Hippocampal formation (tissue), 2 donors: ENCODE measurements at places on chromosomes 1 and 21.

GRCh38 chr21:35932232-35932911, 128.0 kb downstream of the SETD4 start:
- DNase-seq = no peak

DNA sequence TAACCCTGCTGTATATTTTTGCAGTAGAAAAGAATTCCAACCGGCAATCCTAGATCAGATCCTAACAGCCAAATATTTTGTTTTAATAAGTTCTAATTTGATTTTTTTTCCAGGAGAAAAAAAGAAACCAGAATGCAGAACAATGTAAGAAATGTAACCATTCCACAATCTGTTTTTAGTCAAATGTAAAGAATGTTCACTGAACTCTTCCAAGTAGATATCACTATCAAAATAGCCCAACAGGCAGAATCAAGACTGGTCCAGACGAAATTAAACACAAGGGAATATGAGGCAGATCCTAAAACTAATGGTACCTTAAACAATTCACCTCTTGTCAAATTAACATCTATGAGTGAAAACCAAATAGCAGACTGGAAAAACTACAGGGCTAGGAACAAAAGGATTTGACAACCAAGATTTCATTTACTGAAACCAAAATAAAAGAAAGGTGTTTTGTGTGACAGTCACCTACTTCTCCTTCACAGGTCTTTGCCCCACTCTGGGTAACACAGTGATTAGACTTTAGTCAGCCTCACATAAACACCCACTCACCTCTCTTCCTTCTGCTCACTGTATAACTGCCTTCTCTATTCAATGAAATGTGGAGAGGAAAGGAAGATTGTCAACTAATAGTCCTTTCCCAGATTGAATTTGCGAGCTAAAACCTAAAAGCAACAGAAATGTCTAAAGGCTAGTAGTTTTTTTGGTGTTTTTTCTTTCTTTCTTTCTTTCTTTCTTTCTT, 137.9 kb downstream of the FAF1 start:
- no peak for DNase-seq

DNA sequence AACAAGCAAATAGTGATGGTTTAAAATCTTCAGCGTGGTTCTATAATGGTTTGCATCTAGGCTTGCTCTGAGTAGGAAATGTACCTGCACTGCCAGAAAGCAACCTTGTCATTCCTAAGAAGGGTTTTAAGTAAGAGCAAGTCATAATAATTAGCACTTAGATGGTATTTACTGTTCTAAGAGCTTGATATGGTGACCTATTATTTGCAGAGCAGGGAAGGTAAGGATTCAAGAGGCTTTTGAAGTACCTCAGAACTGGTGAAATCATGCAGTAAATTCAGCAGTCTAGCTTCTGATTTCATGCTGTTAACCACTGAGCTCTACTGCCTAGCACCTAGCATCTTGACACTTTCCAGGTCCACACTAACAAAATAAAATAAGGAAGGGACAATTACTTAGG, 23.7 kb downstream of the ATP1A1 start:
- no peak for DNase-seq

DNA sequence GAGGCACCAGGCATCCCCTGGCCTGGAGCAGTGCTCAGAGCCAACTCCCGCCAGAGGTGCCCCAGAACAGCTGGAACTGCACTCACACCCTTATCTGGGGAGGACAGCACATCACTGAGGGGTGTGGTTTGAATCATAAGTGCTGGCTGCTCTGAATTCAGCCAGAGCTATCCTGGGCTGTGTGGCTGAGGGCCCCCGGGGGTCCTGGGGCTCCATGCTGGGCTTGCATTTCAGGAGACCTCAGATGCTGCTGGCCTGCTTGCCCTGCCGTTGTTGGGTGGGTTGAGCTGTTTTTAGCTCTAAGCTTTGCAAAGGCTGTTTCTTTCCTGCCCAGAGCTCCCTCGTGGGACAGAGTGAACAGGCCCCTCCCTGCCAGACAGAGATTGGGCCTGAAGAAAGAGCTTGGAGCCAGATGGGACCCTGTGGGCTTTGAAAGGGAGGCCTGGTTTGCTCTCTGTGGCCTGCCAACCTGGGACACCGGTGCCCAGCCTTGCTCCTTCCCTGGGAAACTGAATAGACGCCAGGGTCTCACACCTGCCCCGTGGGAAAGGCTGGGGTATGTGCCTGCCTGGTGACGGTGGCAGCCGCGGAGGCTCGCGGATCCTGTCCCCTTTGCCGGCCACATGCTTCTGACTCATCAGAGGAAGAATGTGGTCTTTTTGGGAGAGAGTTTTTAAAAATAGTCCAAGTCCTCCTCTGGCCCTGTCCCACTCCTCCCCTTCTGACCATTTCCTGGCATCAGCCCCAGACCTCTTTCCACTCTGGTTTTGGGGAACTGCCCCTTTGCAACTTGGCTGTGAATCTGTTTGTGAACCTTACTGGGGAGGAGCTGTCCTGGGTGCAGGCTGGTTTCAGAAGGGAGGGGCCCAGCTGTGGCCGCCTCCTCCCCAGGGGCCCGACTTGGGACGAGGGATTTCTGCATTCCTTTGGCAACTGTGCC, 30.0 kb downstream of the ARHGEF10L start:
- DNase-seq = peak; percentile 67

DNA sequence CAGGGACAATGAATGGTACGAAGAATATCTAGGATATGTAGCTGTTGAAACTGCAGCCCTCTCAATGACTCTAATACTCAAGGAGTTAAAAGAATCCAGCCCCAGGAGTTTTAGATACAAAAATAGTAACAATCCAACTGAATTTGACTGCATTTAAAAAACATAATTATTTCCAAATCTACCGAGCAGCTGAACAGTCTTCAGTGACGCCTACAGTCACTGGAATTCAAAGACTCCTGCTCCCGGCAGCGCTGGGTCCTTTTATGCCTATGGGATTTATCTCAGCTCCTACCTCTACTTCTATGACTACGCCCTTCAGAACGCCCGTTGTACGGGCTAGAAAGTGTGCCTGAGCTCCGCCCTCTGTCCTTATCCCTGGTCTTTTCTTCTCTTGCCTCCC, 55.7 kb downstream of the WARS2 start:
- DNase-seq = no peak

GRCh38 chr1:98296681-98297080, 364.8 kb upstream of the SNX7 start:
- DNase-seq = no peak

DNA sequence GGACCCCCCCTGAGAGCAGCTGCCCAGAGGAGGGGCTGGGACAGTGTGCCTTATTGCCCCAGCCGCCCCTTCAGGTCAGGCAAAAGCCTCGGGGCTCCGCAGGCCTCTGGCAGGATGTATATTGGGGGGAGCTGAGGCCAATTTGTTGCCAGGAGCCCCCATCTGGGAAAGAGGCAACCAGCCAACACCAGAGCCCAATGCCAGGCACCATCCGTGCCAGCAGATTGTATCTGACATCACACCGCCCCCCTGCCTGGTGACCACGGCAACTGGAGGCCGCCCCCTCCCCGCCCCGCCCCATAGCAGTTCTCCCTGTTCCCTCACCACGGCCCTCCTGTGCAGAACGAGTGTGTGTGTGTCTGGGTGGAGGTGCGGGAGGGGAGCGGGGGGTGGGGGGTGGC, 3.6 kb upstream of the PLEKHG5 start:
- DNase-seq = no peak

DNA sequence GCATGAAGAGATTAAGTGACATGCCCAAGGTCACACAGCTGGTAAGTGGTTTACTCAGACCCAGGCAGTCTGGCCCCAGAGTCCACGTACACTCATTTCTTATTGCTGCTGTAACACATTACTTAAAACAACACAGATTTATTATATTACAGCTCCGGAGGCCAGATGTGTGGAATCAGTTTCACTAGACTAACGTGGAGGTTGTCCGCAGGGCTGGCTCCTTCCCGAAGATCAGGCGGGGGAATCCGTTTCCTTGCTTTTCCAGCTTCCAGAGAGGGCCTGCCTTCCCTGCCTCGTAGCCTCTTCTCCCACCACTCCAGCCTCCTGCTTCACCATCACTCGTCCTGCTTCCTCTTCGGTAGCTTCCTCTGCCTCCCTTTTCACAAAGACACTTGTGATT, 81.2 kb downstream of the KCNN3 start:
- no peak for DNase-seq

DNA sequence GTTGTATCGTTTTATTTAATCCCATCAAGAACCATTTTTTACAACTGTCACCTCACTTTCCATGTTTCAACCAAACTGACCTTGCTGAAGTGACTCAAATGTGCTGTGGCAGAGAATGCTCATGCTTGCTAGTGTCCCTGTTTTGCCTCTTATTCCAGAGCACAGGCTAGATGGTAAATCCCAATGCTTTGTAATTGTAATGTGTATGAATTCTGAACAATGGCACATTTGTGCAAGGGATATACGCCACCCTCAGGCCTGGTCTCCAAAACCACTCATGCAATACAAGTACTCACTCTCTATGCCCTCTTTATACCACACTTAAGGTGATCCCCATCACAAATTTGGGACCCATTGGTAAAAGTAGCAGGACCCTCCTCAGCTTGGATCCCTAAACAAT, 313.6 kb downstream of the HHIPL2 start:
- DNase-seq = no peak

- DNase-seq = peak; percentile 54
Observed at GRCh38 chr1:57024855-57025254, 59.0 kb upstream of the C8B start.

GRCh38 chr1:41327383-41327999, 33.7 kb upstream of the FOXO6 start:
- DNase-seq = no peak

- no peak for DNase-seq
Observed at GRCh38 chr1:153929981-153930948, 7.5 kb upstream of the GATAD2B start.

DNA sequence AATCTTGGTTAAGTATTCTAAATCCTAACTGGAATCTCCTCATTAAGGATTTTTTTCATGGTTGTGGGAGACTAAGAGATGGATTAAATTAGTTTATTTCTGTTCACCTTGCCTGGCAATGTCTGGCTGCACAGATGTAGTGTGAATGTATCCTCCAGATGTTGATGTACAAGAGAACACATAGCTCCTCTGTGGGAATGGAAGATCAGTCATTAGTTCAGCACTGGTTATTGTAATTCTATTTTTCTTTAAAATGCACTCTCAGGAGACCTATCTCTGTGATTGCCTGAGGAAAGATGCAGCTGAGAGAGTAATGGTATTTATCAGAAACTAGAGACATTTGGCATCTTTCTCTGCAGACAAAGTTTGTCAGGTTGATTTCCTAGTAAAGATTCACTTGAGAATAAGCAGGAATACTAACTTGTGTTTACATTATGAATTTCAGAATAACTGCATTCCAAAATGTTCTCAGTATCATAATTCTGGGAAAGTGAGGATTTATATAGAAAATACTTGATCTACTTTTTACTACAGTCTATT, 178.6 kb downstream of the GIPC2 start:
- DNase-seq = no peak
